ENCODE measurements at places on chromosomes 1 and 21.
A peak's percentile ranks its signal among the peaks of the same experiment; 100 is the strongest.

DNA sequence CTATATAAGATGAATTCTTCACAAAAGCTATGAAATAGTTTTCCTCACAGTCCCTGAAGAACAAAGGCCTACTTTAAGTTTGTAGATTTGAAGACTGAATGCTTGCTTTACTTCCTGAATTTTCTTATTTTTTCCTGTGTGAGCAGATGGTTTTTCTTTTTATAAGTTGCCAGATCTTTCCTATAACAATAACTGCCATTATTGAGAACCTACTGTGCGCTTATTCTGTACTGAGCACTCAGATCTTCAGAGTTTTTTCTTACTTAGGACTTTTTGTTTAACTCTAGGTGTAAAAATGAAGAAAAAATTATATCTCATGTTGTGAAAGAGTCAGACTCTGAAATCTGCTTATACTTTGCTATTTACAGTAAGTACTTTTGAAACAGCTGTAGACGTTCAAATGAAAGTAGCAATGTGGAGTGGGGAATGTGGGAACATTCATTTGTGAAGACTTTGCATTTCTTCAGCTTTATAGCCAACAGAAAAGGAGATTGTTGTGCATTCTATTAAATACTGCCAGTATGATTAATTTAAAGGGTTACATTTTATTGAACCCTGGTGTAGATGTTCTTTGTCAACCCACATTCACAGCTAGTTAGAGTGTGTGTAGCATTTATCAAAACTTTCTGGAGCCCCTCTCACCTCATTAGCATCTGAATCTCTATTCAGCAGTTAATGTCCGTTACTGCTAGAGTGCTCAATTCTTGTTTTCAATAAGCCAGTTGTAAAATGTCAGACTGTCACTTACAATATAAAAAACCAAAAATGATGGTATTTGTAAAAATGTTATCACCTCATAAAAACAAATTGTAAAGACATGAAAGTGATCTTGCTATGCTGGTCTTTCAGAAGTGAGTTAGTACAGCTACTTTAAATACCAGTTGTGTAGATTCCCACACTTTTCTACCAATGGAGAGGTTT, 29.0 kb downstream of the NFIA start:
- no peaks in the 10 kb centered on the region for H3K36me3 ChIP-seq
- no peaks in the 10 kb centered on the region for H3K27me3 ChIP-seq
- no peak for DNase-seq

GRCh38 chr21:28801906-28802305, 190.8 kb downstream of the LTN1 start:
- no peaks in the 10 kb centered on the region for H3K36me3 ChIP-seq
- no peaks in the 10 kb centered on the region for H3K27me3 ChIP-seq
- H3K4me3 ChIP-seq, result no peak overlapping the region
- no peaks in the 10 kb centered on the region for H3K4me1 ChIP-seq
- DNase-seq, result no peak

DNA sequence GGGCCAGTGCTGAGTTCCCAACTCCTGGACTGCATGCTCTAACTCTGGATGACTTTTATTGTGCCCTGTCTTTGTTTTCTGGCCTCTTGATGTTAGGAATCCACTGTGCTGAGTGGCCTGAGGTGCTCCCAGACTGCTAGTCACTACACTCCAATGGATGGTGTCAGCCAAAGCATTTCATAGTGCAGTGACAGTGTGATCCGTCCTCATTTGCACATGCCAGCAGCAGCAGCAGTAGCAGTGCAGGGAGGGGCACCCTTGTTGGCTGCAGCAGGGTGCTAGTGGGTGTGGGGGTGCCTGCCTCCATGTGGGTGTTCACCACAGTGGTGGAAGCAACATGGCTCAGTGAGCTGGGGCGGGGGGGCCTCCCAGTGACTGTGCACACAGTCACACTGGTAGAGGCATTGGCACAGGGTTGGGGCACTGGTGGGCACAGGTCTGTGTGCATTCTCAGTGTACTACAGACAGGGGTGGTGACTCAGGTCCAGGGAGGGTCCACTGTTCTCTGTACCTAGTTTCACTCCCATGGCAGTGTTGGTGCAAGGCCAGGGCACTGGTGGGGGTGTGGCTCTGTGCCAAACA, 214.0 kb downstream of the ZC3H11B start:
- no peaks in the 10 kb centered on the region for H3K27me3 ChIP-seq
- H3K27ac ChIP-seq, result no peak overlapping the region
- DNase-seq, result no peak
- no peaks in the 10 kb centered on the region for H3K4me1 ChIP-seq
- H3K4me3 ChIP-seq, result no peak overlapping the region
- no peaks in the 10 kb centered on the region for H3K36me3 ChIP-seq

DNA sequence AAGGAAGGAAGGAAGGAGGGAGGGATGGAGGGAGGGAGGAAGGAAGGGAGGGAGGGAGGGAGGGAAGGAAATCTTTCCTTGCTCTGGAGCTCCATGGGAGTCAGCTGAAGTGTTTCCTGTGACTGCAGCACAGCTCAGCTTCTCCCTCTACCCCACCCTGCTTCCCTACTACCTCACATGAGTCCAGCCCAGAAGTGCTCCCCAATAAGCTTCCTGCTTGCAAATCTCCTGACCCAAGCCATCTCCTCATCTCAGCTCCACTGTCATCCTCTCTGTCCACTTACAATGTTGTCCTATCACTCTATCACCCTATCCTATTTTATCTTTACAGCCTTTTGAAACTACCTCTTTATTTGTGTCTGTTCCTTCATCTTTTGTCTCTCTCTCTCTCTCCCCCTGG, 52.9 kb upstream of the SSBP3 start:
- H3K27ac ChIP-seq, result no peak overlapping the region
- H3K27me3 ChIP-seq, result no peaks in the 10 kb centered on the region
- no peak overlapping the region for H3K4me3 ChIP-seq
- no peak for DNase-seq

- no peaks in the 10 kb centered on the region for H3K36me3 ChIP-seq
- no peaks in the 10 kb centered on the region for H3K27me3 ChIP-seq
- DNase-seq, result no peak
- H3K4me1 ChIP-seq, result no peaks in the 10 kb centered on the region
- no peak overlapping the region for H3K27ac ChIP-seq
- H3K4me3 ChIP-seq, result no peak overlapping the region
These were observed 8.3 kb upstream of the EPB41 start for GRCh38 chr1:28905921-28906666.

DNA sequence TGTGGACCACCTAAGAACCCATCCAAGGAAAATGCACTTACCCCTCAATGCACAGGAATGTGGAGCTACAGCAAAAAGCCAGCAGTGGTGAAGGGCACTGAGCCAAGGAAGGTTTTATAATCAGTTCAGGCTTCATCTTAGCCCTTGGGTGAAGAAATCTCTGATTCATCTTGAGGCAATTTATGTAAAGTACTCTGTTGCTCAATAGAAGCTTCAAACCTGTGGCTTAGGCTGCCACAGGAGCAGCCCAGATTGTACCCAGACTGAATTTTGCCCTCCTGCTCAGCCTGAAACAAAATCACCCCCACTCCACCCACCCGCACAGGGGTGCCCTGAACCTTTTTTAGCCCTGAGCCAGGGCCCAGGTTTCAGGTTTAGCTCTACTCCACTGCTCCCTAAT, at the start of gene S100A12:
TSS of gene S100A12 (minus strand) at position 111 of the 400 bp plus-strand sequence. CDS start 1,029 bp downstream, outside the sequence.
- no peaks in the 10 kb centered on the region for H3K27me3 ChIP-seq
- no peaks in the 10 kb centered on the region for H3K36me3 ChIP-seq
- no peaks in the 10 kb centered on the region for H3K4me1 ChIP-seq
- DNase-seq, result no peak
- no peak within 1 kb of the TSS for H3K4me3 ChIP-seq

GRCh38 chr1:27517301-27517700, 27.3 kb upstream of the WASF2 start:
- no peak overlapping the region for H3K4me3 ChIP-seq
- no peaks in the 10 kb centered on the region for H3K36me3 ChIP-seq
- no peak overlapping the region for H3K27ac ChIP-seq
- peaks cover 11% of the 10 kb centered on the region for H3K4me1 ChIP-seq

- H3K4me1 ChIP-seq, result no peaks in the 10 kb centered on the region
- H3K36me3 ChIP-seq, result no peaks in the 10 kb centered on the region
- H3K4me3 ChIP-seq, result no peak overlapping the region
- no peaks in the 10 kb centered on the region for H3K27me3 ChIP-seq
- DNase-seq, result no peak
These were observed 46.6 kb downstream of the RRAGC start for GRCh38 chr1:38812981-38813380.

GRCh38 chr1:222042120-222042519, 300.2 kb upstream of the DUSP10 start:
- no peaks in the 10 kb centered on the region for H3K27me3 ChIP-seq
- no peak overlapping the region for H3K27ac ChIP-seq
- no peaks in the 10 kb centered on the region for H3K4me1 ChIP-seq
- no peak overlapping the region for H3K4me3 ChIP-seq
- no peaks in the 10 kb centered on the region for H3K36me3 ChIP-seq

- no peak for DNase-seq
- H3K36me3 ChIP-seq, result no peaks in the 10 kb centered on the region
- peaks cover 3% of the 10 kb centered on the region for H3K4me1 ChIP-seq
- no peaks in the 10 kb centered on the region for H3K27me3 ChIP-seq
- H3K27ac ChIP-seq, result no peak overlapping the region
These were observed 183.0 kb downstream of the APP start for GRCh38 chr21:25987531-25987930.

DNA sequence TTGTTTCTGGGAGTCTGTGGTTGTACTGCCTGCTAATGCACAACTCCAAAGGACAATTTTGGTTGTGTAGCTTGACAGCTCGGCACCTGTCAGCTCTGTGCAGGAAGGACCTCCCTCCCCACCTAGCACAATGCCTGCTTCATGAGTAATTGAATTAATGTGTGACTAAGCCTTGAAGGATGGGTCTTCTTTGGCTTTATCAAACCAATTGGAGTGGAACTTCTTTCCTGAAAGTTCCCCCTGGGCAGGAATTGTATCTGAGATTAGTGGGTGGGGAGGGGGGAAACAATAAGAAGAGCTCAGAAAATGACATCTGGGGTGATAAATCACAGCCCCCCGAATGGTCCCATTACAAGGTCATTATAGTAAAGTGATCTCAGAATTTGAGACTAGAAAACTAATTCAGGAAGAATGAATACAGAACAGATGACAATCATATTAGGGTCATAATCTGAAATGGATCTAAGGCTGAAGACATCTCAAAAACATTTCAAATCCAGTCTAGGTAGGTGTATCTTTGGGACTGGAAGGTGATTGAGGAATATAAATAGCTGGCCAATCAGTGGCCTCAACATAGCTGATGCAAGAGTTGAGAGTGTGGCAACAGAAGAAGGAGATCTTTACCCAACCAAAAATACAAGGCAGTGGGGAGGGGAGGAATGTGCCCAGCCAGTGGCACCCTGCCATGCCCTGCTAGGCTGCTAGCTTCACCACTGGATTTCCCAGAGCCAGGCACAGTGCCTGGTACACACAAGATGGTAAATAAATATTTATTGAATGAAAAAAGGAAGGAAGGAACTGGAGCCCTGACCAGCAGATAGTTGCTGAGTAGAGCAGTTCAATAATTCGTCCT, 10.1 kb upstream of the SESN2 start:
- H3K27ac ChIP-seq, result no peak overlapping the region
- DNase-seq, result no peak
- H3K4me3 ChIP-seq, result no peak overlapping the region
- H3K27me3 ChIP-seq, result no peaks in the 10 kb centered on the region

DNA sequence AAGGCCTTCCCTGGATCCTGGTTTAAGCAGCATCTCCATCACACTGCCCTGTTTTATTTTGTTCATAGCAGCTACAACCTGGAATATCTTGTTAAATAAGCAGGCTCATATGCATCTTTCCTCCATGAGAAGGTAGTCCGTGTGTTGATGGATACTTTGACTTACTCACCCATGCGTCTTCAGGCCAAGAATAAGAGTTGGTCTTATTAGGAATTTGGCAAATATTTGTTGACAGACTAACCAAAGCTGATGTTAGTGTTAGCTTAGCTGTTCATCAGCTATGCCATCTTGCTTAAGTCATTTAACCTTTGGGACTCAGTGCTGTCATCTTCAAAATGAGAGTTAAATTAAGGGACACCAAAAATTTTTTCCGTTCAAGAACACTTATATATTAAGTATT, 59.2 kb downstream of the SASS6 start:
- H3K27me3 ChIP-seq, result no peaks in the 10 kb centered on the region
- no peak overlapping the region for H3K27ac ChIP-seq
- no peak overlapping the region for H3K4me3 ChIP-seq
- H3K4me1 ChIP-seq, result no peaks in the 10 kb centered on the region
- DNase-seq, result no peak

GRCh38 chr1:109904105-109904817, 6.4 kb upstream of the CSF1 start:
- no peak overlapping the region for H3K27ac ChIP-seq
- H3K4me3 ChIP-seq, result no peak overlapping the region
- no peaks in the 10 kb centered on the region for H3K4me1 ChIP-seq
- H3K36me3 ChIP-seq, result no peaks in the 10 kb centered on the region

- H3K4me1 ChIP-seq, result no peaks in the 10 kb centered on the region
- H3K4me3 ChIP-seq, result no peak overlapping the region
- H3K27ac ChIP-seq, result no peak overlapping the region
- DNase-seq, result no peak
- no peaks in the 10 kb centered on the region for H3K27me3 ChIP-seq
These were observed 227.6 kb upstream of the C1orf174 start for GRCh38 chr1:4127592-4128140.

- peaks cover 3% of the 10 kb centered on the region for H3K4me1 ChIP-seq
- no peaks in the 10 kb centered on the region for H3K36me3 ChIP-seq
- H3K4me3 ChIP-seq, result no peak overlapping the region
- no peak for DNase-seq
- no peak overlapping the region for H3K27ac ChIP-seq
These were observed 203.3 kb upstream of the JUN start for GRCh38 chr1:58986996-58987767.

- peaks cover 6% of the 10 kb centered on the region for H3K4me1 ChIP-seq
- no peak overlapping the region for H3K4me3 ChIP-seq
- DNase-seq, result no peak
- no peaks in the 10 kb centered on the region for H3K36me3 ChIP-seq
These were observed 19.8 kb downstream of the CTNNBIP1 start for GRCh38 chr1:9890224-9890731.

- no peak for DNase-seq
- no peaks in the 10 kb centered on the region for H3K36me3 ChIP-seq
- H3K27ac ChIP-seq, result no peak overlapping the region
- no peak overlapping the region for H3K4me3 ChIP-seq
- 0 out of 2 replicates have a peak, but pooled peaks cover 1% of the 10 kb centered on the region for H3K4me1 ChIP-seq
These were observed 21.7 kb downstream of the ITPKB start for GRCh38 chr1:226717256-226717909.

- no peak for DNase-seq
- H3K4me3 ChIP-seq, result no peak overlapping the region
- H3K4me1 ChIP-seq, result peaks cover 8% of the 10 kb centered on the region
- H3K27me3 ChIP-seq, result peaks cover 49% of the 10 kb centered on the region
- H3K27ac ChIP-seq, result no peak overlapping the region
- no peaks in the 10 kb centered on the region for H3K36me3 ChIP-seq
These were observed 2.9 kb downstream of the RIPK4 start for GRCh38 chr21:41763996-41764395.

GRCh38 chr1:228368801-228369607, 37.6 kb downstream of the TRIM11 start:
- no peaks in the 10 kb centered on the region for H3K36me3 ChIP-seq
- no peaks in the 10 kb centered on the region for H3K27me3 ChIP-seq
- no peak overlapping the region for H3K27ac ChIP-seq
- no peak for DNase-seq
- no peak overlapping the region for H3K4me3 ChIP-seq
- no peaks in the 10 kb centered on the region for H3K4me1 ChIP-seq

GRCh38 chr1:111737216-111738132, 1.7 kb downstream of the INKA2 start:
- H3K36me3 ChIP-seq, result no peaks in the 10 kb centered on the region
- H3K4me3 ChIP-seq, result peak overlapping the region; percentile 80
- H3K27ac ChIP-seq, result no peak overlapping the region
- peaks cover 12% of the 10 kb centered on the region for H3K4me1 ChIP-seq
- no peaks in the 10 kb centered on the region for H3K27me3 ChIP-seq
- DNase-seq, result no peak
